NK-92 treated with Interleukin-12 subunit alpha and Interleukin-12 subunit beta, amount 100 ng/mL, for 24 hours (cell line): ENCODE measurements at places on chromosomes 1 and 21.

- DNase-seq = no peak
Observed at GRCh38 chr1:165894591-165894990, 67.2 kb downstream of the UCK2 start.

- DNase-seq = no peak
Observed at GRCh38 chr1:230868736-230869385, 540 bp upstream of the C1orf198 start.

DNA sequence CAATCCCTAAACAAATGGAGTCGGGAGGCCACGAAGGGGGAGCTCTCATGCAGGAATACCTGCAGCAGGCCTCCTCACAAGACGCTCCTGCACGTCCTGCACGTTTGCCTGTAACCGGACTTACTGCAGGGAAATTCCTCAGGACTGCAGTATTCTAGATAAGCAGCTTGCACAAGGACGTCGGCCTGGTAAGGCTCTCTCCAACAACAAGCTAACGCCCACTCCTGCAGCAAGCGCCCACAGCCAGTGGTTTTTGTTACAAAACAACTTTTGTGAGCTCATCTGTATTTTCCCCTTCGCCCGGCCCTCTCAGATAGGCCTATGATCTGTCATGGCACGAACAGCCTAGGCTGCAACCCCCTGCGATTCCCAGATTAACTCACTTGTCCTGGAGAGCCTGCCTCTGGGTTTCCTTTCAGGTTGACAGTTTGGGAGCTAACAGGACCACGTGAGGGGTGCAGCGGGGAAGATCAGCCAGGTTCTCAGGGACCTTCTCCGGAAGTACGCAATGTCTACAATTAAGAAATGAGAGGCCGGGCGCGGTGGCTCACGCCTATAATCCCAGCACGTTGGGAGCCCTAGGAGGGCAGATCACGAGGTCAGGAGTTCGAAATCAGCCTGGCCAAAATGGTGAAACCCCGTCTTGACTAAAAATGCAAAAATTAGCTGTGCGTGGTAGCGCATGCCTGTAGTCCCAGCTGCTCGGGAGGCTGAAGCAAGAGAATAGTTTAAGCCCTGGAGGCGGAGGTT, 921 bp upstream of the MIB2 start:
- DNase-seq = no peak

DNA sequence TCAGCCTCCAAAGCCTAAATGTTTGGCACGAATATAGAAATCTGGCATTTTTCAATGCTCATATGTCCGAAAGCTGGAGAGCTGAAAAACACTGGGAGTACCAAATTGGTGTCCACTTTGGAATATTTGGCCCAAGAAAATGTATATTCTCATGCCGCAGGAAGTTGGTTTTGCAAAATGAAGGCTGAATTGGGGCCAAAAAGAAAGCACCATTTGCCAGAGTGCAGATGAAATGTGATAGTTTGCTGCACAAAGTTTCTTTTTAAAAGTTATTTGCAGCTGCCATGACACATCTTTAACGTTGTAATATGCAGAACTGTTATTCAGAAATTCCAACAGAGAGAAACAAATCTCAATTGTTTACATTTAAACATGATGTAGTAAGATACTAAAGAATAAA, 124.2 kb upstream of the LYPLAL1 start:
- no peak for DNase-seq

DNA sequence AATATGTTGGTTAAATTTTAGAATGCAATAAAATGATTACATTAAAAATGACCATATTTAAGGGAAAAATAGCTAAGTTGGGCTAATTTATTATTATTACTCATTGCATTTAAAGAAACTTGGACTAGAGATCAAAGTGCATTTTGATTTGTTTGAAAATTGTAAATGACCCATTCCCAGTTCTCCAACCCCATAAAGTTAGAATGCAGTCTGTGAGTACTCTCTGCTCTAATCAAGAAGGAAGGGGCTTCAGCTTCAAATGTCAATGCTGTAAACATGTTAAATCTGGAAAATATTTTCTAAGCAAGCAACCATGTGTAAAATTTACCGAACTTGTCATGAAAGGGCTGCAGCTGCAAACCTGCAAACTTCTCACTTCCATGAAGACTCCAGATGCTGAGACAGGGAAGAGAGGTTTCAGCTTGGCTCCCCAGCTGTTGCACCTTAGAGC, 232.7 kb downstream of the TTLL7 start:
- DNase-seq = no peak

DNA sequence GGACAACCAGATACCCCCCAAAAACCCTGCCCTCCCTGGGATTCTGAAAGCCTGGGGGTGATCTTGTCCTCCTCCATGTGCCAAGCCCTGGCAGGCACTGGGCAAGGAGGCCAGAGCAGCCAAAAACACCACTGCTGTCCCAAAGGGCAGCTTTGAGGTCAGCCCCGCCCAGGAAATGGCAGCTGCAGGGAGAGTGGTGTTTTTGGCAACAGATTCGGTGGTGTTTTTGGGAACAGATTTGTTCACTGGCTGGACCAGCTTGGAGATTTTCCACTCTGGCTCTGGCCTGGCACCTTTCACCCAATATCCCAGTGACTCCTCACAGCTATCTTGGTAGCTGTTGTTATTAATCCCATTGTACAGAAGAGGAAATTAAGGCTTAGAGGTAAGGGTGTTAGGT, 34.7 kb downstream of the LRP8 start:
- DNase-seq = no peak

GRCh38 chr1:181179279-181179986, 90.9 kb downstream of the IER5 start:
- DNase-seq = no peak
